ENCODE measurements at places on chromosomes 5 and 9.

DNA sequence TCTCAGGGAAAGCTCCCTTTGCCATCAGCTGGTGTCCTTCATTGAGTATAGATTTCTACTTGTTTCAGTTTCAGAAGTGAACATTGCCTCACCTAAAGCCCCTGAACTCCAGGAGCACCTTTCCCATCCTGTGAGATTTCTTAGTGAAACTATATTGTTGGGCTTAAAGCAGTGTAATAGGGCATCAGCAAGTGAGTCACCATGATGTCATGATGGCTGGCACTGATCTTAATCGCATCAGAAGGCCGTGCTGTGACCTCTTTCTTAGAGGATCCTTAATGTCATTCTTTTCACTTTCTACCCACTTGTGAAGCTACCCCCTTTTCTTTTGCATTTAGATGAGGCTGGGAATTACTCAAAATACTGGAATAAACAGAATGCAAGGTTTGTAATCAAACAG is 401.3 kb downstream of the MTRR start:
- peak; percentile 11 for DNase-seq

GRCh38 chr5:143495110-143495509 is 91.6 kb upstream of the NR3C1 start:
- DNase-seq, result peak; percentile 41

DNA sequence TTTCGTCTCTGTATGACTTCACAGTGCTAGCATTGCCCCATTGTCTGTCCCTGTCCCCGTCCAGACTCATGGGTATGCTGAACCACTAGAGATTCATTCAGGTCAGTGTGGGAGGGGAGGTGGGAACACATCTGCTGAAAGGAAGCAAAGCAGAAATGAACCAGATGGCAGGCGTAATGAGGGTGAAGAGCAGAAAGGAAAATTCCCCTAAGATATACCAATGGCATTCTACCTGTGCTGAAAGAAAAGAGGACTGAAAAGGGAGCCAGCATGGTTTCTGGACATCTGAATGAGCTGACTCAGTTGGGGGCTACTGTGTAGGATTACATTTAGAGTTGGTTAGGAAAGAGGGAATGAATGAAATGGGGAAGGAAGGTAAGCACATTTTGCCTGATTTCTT is 678.7 kb downstream of the MAT2B start:
- DNase-seq, result no peak

- DNase-seq, result no peak
These were observed 163.5 kb upstream of the MSX2 start for GRCh38 chr5:174560861-174561260.

- DNase-seq, result no peak
These were observed 253.4 kb downstream of the NR2F1-AS1 start for GRCh38 chr5:93327605-93328004.

- DNase-seq, result no peak
These were observed 22.7 kb upstream of the GNE start for GRCh38 chr9:36280989-36281388.

GRCh38 chr5:25905646-25906045 is 1132.7 kb downstream of the CDH9 start:
- no peak for DNase-seq

GRCh38 chr9:105959531-105959930 is 265.2 kb downstream of the TMEM38B start:
- DNase-seq, result no peak

- DNase-seq, result no peak
These were observed 50.3 kb downstream of the SAR1B start for GRCh38 chr5:134582281-134582680.

GRCh38 chr5:121550989-121551388 is 300.7 kb upstream of the FTMT start:
- DNase-seq, result no peak

DNA sequence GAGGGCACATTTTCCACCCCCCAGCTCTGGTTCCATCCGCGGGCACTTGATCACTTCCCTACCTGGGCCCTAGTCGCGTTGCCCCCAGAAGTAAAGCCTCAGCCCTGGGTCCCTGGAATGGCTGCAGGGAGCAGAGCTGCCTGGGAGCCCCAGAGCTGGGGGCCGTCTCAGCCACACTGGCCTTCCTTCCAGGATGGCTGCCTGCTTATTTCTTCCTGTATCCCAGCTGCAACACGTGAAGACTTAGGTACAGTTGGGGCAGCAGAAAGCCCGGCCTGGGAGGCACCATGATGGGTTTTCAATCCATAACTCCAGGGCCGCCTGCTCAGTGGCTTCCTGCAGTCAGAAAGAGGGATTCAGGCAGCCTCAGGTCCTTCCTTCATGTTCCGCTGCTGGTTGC is 232.3 kb downstream of the IRX2 start:
- no peak for DNase-seq

GRCh38 chr5:98656125-98656795 is 117.2 kb upstream of the RGMB start:
- DNase-seq, result no peak

- DNase-seq, result peak; percentile 36
These were observed 123.1 kb upstream of the PJA2 start for GRCh38 chr5:109532773-109533364.

DNA sequence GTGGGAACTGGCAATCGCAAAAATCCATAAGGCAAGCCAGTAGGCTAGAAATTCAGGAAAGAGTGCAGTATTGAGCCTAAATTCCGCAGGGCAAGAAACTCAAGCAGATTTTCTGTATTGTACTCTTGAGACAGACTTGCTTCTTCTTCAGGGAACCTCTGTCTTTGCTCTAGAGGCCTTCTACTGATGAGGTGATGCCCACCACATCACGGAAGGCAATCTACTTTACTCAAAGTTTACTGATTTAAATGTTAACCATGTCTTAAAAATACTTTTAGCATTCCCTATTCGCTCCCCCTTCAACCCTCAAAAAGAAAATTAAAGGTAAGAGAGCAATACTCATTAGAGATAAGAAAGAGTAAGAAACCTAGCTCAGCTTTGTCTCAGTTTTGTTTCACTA is 11.3 kb downstream of the IL7R start:
- DNase-seq, result no peak

- DNase-seq, result no peak
These were observed 65.7 kb upstream of the TBC1D9B start for GRCh38 chr5:179973391-179973790.

- DNase-seq, result no peak
These were observed 273.2 kb downstream of the SAXO1 start for GRCh38 chr9:18759827-18760226.

DNA sequence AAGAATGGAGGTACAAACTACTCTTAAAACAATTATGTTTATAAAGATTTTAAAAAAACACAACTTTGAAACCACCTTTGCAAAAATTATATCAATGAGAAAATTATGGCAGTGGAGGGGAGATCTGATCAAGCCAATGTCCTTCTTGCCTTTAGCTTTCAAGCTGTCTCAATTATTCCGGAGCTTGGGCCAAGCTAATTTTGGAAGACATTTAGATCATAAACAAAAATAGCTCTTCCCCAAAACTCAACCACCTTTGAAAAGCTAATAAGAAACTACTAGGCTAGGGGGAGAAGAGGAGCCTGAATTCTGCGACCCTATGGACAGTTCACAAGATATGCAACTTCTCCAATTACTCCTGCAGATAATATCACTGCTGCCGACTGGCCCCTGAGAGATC is 263.3 kb downstream of the ICE1 start:
- no peak for DNase-seq

DNA sequence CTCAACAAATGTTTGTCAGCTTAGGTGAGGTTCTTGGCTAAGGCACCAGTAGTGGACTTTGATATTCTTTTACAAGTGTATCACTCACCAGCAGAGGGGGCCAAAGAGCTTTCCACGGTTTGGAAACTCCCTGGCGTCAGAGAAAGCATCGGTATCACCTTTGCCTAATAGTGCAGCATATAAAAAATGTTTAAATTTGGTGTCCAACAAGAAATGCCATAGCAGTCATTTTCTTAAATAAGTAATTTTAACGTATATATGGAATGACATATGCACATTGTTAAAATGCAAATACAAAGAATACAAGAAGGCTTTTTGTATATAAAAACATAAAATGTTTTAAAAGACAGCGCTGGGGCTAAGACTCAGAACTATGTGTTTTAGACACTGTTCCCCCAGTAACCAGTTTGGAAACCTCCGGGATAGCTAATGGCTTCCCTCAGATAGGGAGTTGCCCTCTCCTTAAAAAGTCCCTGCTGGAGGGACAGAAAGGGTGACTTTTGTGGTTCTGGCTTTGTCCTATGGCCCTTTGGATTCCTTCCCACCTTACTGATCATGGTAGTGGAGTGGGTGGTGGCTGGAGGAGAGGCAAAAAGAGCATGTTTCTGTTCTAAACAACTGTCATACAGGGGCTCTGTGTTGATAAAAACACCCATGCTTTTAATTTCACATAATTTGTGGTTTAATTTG is 124.6 kb downstream of the GPBP1 start:
- DNase-seq, result peak; percentile 82

DNA sequence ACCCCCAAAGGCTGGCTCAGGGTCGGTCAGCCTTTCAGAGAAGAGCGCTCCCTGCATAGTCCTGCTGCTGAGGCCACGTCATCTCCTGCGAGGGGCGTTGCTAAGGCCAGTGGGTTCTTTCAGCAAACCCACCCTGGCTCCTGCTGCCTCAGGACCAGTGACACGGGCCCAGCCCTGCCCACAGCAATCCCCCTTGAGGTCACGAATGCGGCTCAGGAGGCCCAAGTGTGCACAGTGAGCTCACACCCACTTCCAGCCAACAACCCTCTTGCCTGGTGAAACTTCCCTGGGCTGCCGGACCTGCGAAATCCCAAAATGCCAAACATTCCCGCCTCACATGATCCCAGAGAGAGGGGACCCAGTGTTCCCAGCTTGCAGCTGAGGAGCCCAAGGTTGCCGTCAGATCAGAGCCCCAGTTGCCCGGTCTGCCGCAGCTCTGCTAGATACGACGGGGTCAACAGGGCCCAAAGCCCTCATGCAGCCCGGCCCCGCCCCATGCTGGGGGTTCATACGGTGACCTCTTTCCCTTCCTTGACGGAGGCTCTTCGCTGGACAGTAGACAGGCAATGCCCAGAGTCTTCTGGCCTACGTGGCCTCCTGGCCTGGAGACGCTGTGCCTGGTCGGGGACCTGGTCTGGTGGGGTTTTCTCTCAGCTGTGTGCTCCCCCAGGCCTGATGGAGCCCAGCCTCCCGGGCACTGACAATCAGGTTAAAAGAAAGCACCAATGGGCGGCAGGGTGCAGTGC is 116.4 kb upstream of the COL5A1 start:
- no peak for DNase-seq

GRCh38 chr9:88143957-88144625 is 5.8 kb upstream of the SPATA31C2 start:
- peak; percentile 31 for DNase-seq

DNA sequence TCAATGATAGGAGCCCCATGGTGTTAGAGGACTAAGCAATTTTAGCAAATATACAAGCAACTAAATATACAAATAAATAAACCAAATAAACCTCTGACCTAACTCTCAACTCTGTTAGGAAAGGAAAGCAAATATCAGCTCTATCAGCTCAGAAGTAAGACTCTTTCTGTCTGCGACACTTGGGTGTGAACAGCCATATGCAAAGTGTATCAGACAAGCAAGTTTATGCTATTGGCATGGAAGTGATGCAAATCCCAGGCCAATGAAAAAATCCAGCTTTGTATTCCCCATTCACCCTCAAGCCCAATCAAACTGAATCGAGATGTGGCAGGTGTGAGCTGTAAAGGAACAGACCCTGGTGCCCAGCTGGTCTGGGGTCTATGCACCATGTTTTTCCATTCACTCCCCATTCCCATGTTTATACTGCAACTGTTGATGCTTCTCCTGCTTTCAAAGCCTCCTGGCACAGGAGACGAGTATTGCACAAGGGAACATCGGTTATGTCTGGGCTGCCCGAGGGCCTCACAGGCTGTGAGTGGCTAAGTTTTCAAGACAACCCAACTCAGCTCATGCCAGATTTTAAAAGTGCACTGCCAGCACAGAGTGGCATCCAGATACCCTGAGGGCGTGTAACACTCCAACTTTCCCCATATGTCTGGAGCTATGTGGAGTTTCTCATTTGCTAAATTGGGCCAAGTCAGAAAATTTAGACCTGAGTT is 73.1 kb downstream of the FEM1C start:
- no peak for DNase-seq

DNA sequence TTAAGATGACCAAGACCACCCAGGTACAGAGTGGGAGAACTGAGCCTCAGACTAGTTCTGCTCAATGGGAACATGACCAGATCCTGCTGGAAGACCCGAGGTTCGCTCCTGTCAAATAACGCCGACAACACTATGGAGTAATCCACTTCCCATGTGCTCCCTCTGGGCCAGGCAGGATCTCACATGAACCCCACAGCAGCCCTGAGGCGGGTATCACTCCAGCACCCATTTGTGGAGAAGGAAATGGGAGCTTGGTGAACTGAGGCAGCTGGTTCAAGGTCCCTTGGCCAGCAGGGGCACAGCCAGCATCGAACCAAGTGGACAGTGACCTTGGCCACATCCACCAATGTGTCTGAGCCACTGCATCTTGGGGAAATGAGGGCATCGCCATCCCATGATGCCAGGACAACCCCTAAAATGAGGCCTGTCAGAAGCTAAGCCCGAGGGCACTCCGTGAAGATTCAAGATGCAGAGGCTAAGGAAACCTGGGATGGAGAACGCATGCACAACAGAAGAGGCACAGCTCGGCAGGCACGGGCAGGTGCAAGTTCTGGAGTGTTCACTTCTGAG is 8.5 kb downstream of the ANKS6 start:
- no peak for DNase-seq

GRCh38 chr9:2015581-2016407 is 647 bp downstream of the SMARCA2 start:
- peak; percentile 59 for DNase-seq

- DNase-seq, result no peak
These were observed 42.0 kb downstream of the VLDLR start for GRCh38 chr9:2663461-2664173.

DNA sequence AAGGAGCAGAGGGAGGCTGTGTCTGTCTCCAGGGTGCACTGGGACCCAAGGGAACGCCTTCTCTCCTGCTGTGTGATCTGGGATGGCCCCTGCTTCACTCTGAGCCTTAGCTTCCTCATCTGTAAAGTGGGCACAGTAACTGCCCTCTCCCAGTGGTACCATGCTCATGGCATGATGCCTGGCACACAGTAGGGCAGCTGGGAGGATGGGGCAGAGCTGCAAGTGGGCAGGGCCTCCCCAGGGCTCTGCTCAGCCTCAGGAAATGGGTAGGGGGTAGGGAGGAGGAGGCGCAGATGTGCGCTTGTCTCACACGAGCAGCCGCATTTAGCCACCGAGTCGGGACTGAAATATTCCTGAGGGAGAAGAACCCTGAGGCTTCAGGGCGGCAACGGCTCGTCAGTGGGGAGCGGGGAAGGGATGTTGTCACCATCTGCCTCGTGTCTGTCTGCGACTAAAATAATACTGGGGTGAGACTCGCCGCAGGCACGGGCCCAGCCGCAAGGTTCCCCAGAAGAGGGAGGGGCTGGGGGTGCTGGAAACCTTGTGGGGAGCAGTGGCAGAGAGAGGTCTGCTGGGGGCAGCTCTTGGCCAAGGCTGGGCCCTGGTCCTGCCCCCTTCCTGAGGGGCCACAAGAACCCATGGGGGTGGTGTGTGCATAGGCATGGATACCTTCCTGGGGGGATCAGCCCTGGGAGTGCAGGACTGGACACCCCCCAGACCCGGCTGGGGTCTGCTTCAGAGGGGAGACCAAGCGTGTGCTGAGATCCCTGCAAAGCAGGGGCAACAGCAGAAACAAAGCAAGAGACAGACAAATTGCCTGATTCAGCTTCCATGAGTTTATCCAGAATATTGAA is 55.2 kb upstream of the PSD2 start:
- DNase-seq, result no peak

Measured in EL (cell line).